ENCODE measurements at places on chromosomes 7 and 10.

DNA sequence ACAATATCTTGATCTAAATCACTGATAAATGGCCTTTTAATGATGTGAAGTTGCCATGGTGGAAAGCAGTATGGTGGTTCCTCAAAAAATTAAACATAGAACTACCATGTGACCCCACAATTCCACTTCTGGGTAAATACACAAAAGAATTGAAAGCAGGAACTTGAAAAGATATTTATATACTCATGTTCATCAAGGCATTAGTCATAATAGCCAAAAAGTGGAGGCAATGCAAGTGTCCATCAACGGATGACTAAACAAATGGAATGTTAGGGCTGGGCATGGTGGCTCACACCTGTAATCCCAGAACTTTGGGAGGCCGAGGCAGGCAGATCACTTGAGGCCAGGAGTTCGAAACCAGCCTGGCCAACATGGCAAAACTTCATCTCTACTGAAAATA lies 2.0 kb upstream of the DNAJC12 start:
- DNase-seq = no peak

DNA sequence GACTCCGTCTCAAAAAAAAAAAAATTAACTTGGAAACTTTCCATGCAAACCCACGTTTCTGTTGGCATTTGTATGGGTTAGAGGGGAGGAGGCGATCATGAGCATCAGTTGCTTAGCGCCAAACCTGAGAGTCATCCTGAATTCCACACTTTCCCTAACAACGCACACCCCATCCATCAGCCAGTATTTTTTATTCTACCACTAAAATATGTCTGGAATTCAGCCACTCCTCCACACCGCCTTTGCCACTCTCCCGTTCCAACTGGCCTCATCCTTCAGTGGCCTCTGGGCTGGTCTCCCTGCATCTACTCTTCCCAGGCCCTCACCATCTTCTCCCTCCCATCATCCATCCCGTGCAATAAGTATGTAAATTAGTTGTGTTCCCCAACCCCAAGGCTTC lies 4.7 kb upstream of the LMBR1 start:
- no peak for DNase-seq

GRCh38 chr10:69489506-69490090 lies 38.3 kb downstream of the TSPAN15 start:
- DNase-seq = no peak

DNA sequence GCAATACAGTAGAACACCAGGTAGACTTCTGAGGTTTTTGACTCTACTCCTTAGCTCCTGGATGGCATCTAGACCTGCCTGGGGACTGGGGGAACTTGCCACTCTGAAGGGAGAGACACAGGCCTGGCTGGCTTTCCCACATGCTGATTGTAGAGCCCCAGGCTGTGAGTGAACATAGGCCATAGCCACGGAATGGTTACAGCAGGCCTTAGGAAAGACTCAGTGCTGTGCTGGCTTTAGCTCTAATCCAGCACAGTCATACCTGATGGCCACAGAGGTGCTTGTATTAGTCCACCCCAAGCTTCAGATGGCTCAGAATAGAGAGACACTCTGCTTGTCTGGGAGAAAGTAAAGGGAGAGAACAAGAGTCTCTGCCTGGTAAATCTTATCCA lies 35.0 kb upstream of the ARHGAP12 start:
- no peak for DNase-seq

DNA sequence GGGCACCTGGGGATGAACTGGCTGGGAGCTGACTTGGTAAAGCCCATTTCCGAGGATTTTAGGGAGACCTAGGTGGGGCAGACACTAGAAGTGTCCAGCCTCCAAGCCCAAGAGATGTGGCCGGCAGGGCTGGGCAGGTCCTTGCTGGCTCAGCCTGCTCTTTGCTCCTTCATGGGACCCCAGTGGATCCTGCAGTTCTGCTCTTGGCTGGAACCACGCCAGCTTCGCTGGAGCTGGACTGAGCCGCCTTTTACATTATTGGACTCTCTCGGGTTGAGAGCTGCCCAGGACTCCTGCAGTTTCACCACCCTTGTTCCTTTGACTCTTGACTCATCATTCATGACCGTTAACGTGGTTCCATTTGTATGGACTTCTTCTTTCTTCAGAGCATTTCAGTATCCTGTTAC lies 5.7 kb downstream of the PPIF start:
- no peak for DNase-seq

DNA sequence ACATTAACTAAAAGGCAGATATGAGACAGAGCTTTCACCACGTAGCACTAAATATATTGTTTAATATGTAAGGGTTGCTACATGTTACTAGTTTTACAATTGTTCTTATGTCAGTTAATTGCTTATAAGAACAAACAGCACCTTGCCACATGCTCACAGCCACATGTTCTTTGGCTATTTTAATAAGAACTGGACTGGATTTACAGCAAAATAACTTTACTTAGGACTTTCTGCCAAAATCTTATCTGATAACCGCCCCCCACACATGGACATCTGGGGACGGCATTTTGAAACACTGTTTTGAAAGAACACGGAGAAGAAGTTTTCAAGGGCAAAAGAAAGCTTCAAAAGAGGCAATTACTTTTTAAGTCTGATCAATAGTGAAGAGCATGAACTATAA lies 45.3 kb downstream of the JAZF1 start:
- DNase-seq = no peak

DNA sequence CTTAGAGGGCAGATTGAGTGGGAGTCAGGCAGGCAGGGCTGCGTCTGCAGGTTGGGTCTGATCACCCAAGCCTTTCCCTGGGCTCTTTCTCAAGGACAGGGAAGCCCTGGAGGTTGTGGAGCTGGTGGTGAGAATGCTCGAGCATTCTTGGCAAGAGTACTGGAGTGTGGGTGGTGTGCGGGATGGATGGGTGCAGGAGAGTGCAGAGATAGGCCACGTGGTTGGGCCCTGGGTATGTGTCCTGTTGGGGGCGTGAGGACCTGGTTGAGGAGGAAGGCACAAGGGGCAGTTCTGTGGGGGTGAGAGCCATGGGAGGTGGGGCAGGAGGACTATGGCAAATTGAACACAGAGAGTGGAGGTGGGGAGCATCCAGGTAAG lies 135.9 kb downstream of the PTPN20 start:
- no peak for DNase-seq

DNA sequence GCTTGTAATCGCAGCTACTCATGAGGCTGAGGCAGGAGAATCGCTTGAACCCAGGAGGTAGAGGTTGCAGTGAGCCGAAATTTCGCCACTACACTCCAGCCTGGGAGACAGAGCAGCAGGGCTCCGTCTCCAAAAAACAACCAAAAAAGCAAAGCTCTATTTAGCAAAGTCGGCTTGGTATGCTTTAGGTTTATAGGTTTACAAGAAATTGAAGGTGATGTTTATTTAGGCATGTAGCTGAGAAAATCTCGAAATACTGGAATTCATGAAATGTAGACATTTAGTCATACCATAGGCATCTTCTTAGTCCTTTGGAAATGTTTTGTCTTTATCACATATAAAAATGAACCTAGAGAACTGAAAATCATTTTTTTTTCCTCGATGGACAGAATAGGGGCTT lies 453.8 kb upstream of the ANKRD30A start:
- DNase-seq = no peak

All from esophagus squamous epithelium (tissue), 5 donors.